ENCODE measurements at places on chromosomes 11 and 22.

DNA sequence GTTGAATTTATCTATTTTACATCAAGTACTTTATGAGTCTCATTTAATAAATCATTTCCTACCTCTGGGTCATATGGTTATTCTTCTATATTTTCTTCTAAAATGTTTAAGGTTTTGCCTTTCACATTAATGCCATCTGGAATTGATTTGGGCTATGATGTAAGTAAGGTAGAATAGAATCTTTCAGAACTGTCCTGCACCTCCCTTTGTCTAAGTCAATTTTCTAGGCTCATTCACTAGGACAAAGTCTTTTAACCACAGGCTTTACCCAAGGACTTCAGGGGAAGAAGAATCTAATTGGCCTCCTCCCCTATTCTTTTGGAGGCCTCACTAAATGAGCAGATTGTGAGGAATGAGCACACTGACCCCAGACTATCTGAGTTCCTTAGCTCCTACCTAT, 146.0 kb downstream of the BBOX1 start:
- no peak for DNase-seq

GRCh38 chr22:38260761-38261681, 11.8 kb downstream of the TMEM184B start:
- DNase-seq: no peak

- DNase-seq: no peak
Observed at GRCh38 chr11:81987829-81988472, 745.7 kb downstream of the FAM181B start.

DNA sequence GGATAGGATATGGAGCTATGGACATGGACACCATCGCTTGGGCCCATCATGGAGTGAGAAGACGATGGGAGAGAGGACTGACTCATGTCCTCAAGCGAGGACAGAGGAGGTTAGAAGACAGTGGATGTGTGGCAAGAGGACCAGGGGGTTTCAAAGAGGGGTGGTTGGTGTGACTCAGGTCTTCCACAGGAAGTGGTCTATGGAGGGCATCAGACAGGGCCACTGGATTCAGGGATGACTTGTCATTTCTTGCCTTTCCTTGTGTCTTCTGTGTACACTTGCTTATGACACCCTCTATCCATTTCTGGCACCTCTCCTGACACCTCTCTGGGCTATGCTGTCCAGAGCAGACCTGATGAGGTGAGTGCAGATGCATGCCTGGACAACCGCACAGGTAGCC, 115.4 kb downstream of the OSBP2 start:
- DNase-seq: no peak

DNA sequence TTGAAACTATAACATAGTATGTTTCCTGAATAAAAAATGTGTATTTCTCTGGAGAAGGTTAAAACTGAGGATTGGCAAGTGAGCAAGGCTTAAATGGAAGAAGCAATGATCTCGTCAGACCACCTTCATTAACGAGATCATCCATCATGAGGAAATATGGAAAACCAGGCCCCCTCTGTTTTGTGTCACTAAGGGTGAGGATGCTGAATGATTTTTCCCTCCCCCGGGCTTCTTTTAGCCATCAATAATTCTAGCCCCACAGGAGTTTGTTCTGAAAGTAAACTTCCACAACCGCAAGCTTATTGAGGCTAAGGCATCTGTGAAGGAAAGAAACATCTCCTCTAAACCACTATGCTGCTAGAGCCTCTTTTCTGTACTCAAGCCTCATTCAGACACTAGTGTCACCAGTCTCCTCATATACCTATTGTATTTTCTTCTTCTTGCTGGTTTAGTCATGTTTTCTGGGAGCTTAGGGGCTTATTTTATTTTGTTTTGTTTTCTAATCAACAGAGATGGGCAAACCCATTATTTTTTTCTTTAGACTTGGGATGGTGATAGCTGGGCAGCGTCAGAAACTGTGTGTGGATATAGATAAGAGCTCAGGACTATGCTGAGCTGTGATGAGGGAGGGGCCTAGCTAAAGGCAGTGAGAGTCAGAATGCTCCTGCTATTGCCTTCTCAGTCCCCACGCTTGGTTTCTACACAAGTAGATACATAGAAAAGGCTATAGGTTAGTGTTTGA, 5.8 kb upstream of the HBE1 start:
- DNase-seq: no peak

Measured in right renal cortex interstitium (tissue), 3 donors.